Activated CD8-positive, alpha-beta memory T cell treated with anti-CD3 and anti-CD28 coated beads for 1 hour (primary cell): ENCODE measurements at places on chromosomes 12 and 14.

- no peak for DNase-seq
These were observed 138.8 kb upstream of the PRMT8 start for GRCh38 chr12:3352230-3352629.

DNA sequence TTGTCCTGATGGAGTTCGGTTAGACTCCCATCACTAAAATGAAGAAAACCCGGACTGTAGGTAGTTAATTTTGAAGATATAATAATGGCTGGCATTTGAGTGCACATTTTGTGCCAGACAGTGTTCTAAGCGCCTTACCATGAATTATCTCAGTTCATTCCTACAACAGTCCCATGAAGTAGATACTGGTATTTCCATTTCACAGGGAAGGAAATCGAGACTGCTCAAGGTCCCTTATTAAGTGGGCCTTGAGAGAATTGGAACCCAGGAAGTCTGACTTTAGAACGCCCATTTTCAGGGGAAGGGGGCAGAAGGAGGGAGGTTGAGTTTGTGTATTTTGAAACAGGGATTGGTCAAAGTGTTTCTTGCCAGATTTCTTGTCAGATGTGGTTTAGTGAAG, 855 bp downstream of the MNAT1 start:
- DNase-seq: no peak

DNA sequence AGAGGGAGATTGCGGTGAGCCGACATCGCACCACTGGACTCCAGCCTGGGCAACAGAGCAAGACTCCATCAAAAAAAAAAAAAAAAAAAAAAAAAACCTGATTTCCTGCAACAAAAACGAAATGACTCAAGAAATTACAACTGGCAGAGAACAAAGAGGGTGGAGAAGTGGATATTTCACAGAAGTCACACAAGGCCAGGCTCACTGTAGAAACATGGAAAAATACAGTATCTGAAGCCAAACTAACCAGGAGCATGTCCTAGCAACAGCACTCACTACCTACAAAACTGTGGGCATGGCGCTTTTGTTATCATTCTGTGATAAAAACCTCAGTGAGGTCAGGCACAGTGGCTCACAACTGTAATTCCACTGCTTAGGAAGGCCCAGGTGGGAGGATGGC, 11.7 kb upstream of the MMP17 start:
- no peak for DNase-seq

DNA sequence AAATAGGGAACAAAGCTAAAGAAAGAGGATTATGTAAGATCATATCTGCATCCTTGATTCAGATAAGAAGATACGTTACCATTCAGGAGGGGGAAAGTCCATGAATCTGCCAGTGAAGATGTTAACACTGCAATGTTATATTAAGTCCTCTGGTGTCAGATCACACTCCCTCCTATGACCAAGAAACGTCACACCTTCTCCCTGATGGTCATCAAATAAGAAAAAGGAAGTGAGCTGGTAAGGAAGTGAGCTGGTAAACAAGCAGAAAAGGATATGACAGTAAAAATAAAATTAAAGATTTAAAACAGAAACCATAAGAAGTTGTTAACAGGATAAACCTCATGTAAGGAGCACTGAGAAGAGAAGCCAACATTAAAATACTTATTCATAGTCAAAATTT, 340.2 kb downstream of the SEC23A start:
- no peak for DNase-seq

GRCh38 chr12:27907766-27908165, 64.8 kb downstream of the PTHLH start:
- no peak for DNase-seq

DNA sequence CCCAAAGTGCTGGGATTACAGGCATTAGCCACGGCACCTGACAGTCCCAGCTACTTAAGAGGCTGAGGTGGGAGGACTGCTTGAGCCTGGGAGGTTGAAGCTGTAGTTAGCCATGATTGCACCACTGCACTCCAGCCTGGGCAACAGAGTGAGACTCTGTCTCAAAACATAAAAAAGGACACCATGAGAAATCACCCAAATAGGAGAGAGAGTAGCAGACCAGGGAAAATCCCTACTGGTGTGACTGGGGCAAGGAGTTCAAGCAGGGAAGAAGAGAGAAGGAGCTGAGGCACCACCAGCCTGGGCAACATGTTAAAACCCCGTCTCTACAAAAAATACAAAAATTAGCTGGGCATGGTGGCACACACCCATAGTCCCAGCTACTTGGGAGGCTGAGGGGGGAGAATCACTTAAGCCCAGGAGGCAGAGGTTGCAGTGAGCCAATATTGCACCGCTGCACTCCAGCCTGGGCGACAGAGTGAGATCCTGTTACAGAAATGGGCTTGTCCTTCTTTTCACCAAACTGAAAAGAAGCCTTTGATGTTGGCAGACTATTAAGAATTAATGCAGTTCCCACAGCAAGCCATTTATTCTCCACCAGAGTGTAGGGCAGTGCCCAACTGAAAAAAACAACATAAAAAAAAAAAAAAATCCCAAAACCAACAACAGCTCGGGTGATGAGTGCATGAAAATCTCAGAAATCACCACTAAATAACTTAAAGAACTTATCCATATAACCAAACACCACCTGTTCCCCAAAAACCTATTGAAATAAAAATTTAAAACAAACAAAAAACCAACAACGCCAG, 4.5 kb upstream of the SRSF9 start:
- DNase-seq: no peak

GRCh38 chr12:121167232-121167820, 34.6 kb downstream of the P2RX7 start:
- DNase-seq: no peak

- no peak for DNase-seq
These were observed 52.4 kb downstream of the CCDC91 start for GRCh38 chr12:28242496-28243309.

DNA sequence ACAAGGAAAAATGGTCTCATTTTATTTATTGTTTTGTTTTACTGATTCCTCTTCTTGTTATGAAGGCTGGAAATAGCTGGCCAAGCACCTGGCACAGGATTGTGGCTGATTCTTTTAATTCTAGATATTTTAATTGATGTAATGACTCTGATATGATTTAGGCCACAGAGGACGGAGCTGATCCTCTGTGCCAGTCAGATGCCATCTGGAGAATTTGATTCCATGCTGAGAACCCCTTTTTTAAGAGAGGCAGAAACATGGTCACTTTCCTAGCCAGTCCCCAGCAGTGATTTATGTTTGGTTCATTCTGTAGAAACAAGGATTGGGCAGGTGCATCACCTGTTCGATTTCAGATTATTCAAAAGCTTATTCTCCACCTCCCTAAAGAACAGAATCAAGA, 77.6 kb downstream of the STAB2 start:
- no peak for DNase-seq

- DNase-seq: peak; percentile 46
These were observed 50.0 kb downstream of the KDM2B start for GRCh38 chr12:121530600-121531355.
